ENCODE measurements at places on chromosomes 4 and X.

GRCh38 chrX:67622053-67622585, 78.3 kb downstream of the AR start:
- no peak for DNase-seq

- DNase-seq = no peak
Observed at GRCh38 chr4:51866835-51867234, 23.9 kb downstream of the DCUN1D4 start.

GRCh38 chr4:188029114-188029513, 33.5 kb downstream of the ZFP42 start:
- no peak for DNase-seq

GRCh38 chr4:14149176-14150053, 521.9 kb upstream of the BOD1L1 start:
- no peak for DNase-seq

DNA sequence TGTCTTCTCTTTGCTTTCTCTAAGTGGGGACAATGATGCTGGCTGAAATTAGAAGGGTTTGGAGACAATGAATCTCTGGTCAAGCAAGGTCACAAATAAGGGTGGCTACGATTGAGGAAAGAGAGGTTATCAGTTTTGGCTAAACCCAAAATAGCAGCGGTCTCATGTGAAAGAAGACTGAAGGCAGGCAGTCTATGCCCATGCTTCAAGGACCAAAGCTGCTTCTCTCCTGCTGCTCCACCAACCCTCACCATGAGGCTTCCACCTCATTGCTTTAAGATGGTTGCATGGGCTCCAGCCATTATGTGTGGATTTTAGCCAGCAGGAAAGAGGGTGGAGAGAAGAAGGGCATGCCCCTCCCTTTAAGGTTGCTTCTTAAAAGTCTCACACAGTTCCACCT, 114.1 kb upstream of the TRIM2 start:
- no peak for DNase-seq

DNA sequence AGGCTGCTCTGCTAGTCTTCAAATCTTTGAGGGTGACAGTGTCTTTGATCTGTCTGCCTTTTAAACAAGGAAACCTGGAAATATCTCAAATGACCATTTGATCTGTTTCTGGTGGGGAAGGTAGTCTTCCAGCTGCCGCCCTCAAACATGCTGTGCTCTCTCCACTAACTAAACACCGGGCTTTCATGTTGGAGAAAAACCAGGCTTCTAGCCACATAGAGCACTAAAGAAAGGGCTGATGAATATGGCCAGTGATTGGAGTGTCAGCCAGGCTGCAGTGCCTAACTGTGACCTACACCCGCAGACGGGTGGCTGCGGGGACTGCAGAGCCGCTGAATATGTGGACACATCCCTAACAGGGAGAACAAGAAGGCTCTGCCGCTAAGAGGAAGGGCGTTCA, 85.9 kb downstream of the UNC5C start:
- no peak for DNase-seq

- DNase-seq = no peak
Observed at GRCh38 chrX:132704769-132705168, 215.9 kb upstream of the MBNL3 start.

GRCh38 chrX:22516893-22517292, 244.2 kb downstream of the CBLL2 start:
- DNase-seq = no peak

- no peak for DNase-seq
Observed at GRCh38 chr4:159266981-159267868, 164.3 kb downstream of the RAPGEF2 start.

DNA sequence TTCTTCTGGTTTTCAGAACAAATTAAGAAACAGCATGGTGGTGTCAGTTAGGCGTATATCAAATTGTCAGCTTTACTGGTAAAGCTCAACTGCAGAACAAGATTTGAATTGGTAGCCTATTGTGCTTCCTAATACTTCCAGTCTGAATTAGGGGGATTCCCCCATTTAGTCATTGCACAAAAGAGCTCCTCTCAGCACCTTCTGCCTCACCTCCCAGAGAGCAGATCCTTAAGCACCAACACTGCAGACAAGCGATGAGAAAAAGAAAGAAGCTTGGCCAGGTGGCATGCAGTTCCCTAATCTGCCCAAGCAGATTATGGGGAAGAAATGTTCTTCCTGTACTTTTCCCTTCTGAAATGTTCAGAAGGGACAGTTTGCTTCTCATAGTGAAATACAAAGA, 9.2 kb downstream of the MAP9 start:
- no peak for DNase-seq

DNA sequence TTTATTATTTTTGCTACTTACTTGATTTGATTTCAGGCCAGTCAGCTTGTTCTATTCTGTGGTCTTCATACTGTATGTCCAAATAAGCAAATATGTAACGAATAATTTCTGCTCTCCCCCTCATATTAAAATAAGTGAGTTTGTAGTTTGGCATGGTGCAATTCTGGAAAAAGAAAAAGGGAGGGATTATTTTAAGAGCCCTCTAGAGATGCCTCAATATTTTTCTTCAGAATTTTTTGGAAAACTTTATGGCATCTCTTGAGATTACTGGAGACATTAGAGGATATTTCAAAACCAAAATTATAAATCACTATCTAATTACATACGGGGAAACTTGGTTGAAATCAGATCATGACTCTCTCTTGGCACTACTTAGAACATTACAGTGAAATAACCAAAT, 8.2 kb downstream of the HPGDS start:
- DNase-seq = no peak

GRCh38 chr4:51906167-51906958, 63.4 kb downstream of the DCUN1D4 start:
- no peak for DNase-seq

- DNase-seq = no peak
Observed at GRCh38 chr4:153453402-153453801, 12.8 kb upstream of the TMEM131L start.

DNA sequence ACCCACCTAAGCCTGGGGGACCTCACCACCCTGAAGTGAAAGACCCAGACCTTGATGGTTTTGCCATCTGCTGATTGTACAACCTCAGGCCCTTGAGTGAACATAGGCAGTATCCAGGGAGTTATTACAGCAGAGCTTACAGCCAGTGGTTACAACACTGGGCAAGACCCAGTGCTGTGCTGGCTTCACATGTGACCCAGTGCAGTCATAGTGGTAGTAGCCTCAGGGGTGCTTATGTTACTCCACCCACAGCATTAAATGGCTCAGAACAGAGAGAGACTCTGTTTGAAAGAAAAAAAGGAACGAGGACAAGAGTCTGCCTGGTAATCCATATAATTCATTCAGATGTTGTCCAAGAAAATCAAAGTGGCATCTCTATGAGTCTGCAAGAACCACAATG, 45.2 kb upstream of the DACH2 start:
- no peak for DNase-seq

DNA sequence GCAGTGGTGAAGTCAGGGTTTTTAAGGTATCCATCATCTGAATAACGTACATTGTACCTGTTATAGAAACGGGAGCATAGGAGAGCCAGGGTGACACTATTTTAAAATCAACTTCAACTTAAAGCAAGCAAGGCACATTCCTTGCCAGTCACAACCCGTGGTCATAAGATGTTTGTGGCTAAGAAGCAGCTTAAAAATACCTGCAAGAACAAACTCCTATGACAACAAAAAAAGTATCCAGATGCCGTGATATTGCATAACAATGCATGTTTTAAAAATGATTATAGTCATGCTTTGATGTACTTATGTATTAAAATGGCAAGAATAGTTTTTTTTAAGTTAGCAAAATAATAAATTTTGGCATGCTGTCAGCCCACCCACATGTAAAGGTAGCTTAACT, 16.5 kb upstream of the SYNPO2 start:
- DNase-seq = no peak

- DNase-seq = no peak
Observed at GRCh38 chr4:1998296-1998695, 10.5 kb downstream of the NELFA start.

GRCh38 chrX:7926501-7926900, 712 bp downstream of the PNPLA4 start:
- DNase-seq = no peak

- DNase-seq = no peak
Observed at GRCh38 chrX:19017271-19017670, 33.4 kb upstream of the PHKA2 start.

- DNase-seq = no peak
Observed at GRCh38 chrX:46754586-46755061, 4.3 kb downstream of the SLC9A7 start.

GRCh38 chrX:148593146-148593545, 92.7 kb downstream of the AFF2 start:
- no peak for DNase-seq

GRCh38 chr4:2470791-2471190, 1.9 kb downstream of the RNF4 start:
- DNase-seq = no peak

- DNase-seq = no peak
Observed at GRCh38 chr4:67151376-67152343, 393.6 kb downstream of the CENPC start.

All from vagina (tissue), 2 donors.